Stimulated activated CD4-positive, alpha-beta T cell treated with anti-CD3 and anti-CD28 coated beads, Interleukin-4, amount 100 ng/mL, for 4 hours (primary cell): ENCODE measurements at places on chromosomes 5 and 9.

- no peak for DNase-seq
Measured at GRCh38 chr9:118418887-118419565, 714.8 kb downstream of the TLR4 start.

- no peak for DNase-seq
Measured at GRCh38 chr5:54873691-54874090, 111.7 kb downstream of the ESM1 start.

- no peak for DNase-seq
Measured at GRCh38 chr5:137496919-137497318, 2.2 kb downstream of the SPOCK1 start.

DNA sequence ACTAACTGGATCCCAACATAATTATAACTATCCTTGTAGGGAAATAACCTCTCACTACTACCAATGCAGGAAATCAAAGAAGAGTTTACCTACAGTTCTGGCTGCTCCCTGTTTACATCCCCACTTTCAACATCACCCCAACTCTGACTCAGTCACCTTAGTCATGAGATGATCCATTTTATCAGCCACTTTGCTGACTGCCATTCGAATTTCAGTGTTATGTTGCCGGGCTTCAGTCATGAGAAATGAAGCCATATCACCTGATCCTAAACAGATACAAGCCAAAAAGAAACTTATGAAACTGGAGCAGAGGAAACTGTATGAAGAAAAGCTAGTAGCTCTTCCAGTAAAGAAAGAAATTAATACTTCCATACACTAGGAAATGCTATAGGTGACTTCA lies 33.7 kb downstream of the SLC31A2 start:
- DNase-seq, result no peak

DNA sequence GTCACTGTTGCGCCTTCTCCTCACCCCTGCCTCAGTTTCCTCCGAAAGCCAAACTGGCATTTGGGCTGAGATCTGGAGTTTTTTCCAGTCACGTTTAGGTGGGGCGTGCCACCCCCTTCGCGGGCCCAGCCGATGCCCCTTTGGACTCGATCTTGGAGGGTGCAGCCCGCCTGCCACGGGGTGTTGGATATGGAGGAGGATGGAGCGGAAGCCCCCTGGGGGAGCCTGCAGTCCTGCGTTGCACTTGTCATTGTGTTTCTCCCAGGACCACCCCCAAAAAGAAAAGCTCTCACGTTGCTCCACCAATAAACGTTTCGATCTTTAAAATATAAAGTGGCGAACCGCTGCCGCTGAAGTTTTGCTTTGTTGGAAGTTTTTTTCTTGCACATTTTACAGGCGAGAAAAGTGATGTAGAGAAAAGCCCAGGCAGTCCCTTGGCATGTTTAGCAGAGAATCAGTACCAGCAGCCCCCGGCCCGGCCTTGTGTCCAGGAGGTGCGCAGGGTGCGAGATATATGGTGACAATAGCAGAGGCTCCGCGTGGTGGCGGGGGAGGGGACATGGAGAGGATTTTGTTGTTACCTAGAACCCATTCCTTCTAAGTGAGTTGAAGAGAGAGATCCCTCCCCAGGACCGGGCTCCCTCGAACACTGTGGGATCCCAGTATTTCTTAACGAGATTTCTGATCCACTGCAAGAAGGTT lies 681 bp downstream of the F2R start:
- DNase-seq, result no peak

- no peak for DNase-seq
Measured at GRCh38 chr9:121455527-121456239, 44.0 kb downstream of the GGTA1 start.

DNA sequence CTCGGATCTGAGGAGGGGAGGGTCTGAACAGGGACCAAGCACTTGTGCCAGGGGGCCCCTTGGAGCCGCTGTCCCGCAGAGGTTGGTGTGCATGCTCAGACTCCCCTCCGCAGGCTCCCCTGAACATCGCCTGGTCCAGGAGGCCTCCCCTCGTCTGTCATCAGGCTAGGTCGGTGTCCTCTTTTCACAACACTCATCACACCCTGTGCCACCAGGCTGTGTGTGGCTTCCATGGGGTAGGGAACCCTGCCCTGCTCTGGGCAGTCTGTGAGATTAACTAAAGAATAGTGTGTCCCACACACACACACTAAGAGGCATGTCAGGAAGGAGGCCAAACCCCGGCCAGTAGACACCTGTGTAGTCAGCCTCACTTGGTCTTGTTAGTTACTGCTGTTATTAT lies 119.3 kb downstream of the C5orf15 start:
- no peak for DNase-seq

GRCh38 chr5:122415801-122416120 lies 103.7 kb downstream of the SNCAIP start:
- DNase-seq, result no peak
